ENCODE measurements at places on chromosomes 3 and 15.

GRCh38 chr3:157064402-157064801, 95.5 kb downstream of the CCNL1 start:
- DNase-seq, result no peak

- no peak for DNase-seq
These were observed 316.8 kb downstream of the CHST2 start for GRCh38 chr3:143436231-143436930.

GRCh38 chr15:76930831-76931396, 635 bp upstream of the RCN2 start:
- peak; percentile 53 for DNase-seq

- DNase-seq, result no peak
These were observed 90.4 kb downstream of the SUCLG2 start for GRCh38 chr3:67564008-67564407.

DNA sequence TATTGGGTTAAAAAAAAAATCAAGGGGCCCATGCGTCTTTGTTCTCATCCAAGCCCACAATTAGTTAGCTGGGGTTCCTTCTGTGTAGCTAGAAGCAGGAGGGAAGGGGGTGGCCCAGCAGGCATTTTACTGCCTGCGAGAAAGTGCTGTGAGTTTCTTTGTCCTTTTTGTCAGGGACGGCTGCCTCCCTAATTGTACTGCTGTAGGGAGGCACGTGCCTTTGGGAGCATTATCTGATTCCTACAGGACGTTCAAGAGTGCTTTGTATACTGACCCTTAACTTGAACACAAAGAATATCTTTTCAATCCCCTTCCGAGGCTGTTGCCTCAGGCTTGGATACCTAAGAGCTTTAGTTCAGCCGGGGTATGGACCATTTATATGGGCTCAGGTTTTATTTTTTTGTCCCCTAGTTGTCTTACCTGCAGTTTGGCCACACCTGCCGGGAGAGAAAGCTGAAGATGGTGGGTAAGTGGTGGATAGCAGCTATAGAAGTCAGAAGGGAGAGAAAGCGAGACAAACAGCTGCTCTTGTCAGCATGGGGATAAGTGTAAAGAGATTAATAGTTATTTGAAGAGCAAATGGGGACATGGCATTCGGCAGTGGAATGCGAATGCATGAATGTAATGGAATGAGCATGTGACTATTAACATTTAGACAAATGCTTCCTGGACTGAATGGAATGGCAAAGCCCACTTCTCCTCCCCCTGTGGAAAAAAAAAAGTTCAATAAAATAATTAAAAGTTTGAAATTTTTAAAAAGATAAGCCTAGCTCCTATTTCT, 175.2 kb downstream of the TP63 start:
- DNase-seq, result no peak

- DNase-seq, result no peak
These were observed 217.8 kb downstream of the NR1D2 start for GRCh38 chr3:24162929-24163328.

DNA sequence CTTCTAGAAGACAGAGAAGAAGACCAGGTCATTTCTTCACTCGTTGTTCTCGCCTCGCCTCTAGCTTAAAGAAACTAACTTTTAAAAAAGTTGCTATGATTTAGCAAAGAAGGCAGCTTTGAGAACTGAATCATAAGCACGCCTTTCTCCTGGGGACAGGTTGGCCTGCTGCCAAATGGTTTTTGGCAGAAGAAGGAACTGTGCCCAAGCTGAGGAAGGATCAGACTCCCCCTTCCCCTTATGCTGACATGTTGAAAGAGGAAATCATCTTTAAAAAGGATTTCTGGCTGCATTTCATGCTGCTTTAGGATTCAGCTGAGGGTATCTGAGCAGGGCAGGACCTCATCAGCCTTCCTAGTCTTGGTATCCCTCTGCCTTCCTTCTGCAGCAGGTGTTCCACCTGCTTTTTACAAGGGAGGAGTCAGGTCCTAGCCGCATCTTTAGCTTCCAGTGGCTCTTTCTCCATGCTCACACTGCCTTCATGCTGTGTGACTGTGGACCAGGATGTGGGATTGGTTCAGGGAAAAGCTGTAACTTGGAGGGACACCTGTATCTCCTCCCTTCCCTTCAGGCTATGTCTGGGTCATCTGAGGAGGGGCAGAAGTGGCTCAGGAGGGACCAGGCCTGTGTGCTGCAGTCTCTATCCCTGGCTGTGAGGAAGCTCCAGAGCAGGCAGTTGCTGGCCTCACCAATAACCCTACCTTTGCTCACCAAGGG, 34.1 kb upstream of the HACD2 start:
- peak; percentile 54 for DNase-seq

DNA sequence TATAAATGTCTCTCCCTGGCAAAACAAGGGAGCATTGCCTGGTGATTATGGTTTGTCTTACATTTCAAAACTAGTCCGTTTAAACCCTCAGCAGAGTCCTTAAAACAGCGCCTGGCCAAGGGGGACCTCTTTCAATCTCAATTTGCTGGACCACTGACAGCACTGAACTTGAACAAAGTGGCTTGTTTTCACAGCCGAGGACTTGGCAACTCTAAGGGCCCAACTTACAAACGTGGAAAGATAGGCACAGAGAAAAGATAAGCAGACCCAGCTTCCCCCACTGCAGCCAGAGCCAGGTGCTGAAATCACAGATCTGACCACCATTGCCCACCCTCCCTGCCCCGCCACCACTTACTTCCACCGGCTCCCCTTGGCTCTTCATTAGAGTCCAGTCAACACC, 336.4 kb upstream of the ICE2 start:
- no peak for DNase-seq

DNA sequence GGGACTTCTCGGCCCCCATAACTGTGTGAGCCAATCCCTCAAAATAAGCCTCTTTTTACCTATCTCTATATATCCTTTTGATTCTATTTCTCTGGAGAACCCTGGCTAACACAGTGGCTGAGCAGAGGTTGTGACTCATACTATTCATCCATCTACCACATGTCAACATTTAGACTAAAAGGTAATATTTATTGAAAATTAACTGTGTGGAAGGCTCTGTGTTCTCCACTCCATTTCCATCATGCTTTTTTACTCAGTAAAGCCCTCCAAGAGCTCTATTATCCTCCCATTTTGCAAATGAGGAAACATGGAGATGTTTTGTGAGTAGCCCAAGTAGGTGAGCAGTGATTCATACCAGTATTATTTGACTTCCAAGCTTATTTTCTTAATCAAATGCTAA, 217.9 kb upstream of the DCBLD2 start:
- no peak for DNase-seq

GRCh38 chr15:63490345-63491034, 13.9 kb upstream of the USP3 start:
- no peak for DNase-seq

GRCh38 chr3:13079051-13079450, 5.8 kb upstream of the IQSEC1 start:
- DNase-seq, result no peak

DNA sequence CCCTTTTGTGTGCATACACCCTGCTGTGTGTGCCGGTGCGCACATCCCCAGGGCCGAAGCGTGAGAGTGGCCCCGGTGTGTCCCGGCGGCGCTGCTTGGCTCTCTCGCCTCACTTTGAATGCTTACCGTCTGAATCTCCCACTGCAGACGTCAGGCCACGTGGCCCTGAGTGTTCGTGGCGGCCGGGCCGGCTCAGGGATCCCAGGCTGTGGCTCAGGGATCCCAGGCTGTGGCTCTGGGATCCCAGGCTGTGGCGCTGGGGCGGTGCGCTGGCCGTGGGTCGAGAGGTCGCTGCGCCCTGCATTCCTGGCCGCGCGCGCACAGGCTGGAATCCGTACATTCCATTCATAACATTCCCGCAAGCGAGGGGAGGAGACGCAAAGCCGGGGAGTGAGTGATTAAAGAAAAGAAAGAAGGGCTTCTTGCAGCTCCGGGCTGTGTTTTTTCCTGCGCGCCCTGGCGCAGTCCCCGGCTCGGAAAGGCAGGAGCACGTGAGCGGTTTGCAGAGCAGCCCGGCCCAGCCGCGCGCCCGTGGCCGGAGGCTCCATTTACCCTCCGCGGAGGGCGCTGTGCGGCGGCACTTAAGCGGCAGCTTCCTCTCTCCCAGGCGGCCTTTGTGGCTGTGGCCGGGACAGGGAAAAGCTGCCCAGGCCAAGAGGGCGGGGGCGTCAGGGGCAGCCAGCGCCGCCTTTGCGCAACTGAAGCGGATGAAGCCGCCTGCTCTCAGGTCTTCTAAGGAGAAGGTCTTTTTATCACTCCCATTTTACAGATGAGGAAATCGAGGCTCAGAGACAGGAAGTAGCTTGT, 87.0 kb upstream of the ALDH1L1 start:
- DNase-seq, result no peak

- no peak for DNase-seq
These were observed 48.6 kb upstream of the LINGO1 start for GRCh38 chr15:77681362-77681761.

GRCh38 chr3:109920749-109921148, 583.4 kb upstream of the DPPA4 start:
- DNase-seq, result no peak

DNA sequence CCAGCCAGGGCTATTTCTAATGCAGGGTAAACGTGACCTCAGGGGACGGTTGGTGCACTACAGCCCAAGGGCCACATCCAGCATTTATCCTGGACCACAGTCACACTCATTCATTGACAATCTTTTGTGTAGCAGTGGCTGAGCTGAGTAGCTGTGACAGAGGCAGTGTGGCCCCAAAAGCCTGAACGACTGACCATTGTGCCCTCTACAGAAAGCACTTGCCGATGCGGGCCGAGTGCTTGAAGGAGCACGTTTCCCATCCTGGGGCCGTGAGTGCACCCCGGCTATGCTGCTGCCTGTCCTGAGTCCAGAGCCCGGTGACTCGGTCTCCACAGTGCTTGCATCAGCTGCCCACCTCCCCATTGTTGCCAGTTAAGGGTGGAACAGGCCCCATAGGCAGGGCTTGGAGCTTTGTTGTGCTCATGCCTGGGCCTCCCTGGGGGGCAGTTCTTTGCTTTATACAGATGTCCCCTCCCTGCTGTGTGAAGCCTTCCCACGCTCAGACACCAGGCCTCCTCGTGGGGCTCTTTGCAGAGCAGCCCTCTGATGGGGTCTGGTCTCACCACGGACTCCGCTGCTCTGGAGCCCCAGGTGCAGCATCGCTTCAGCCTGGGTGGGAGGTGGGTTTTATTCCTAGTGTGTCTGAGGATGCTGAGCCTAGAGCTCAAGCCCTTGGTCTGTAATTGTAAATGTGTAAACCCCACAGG, 13.0 kb upstream of the SNRPA1 start:
- no peak for DNase-seq

GRCh38 chr3:154029926-154030325, 91.3 kb upstream of the ARHGEF26 start:
- DNase-seq, result no peak

- no peak for DNase-seq
These were observed 123.7 kb downstream of the MTHFS start for GRCh38 chr15:79773128-79773527.

- no peak for DNase-seq
These were observed 31.2 kb downstream of the ADGRG7 start for GRCh38 chr3:100640633-100641032.

DNA sequence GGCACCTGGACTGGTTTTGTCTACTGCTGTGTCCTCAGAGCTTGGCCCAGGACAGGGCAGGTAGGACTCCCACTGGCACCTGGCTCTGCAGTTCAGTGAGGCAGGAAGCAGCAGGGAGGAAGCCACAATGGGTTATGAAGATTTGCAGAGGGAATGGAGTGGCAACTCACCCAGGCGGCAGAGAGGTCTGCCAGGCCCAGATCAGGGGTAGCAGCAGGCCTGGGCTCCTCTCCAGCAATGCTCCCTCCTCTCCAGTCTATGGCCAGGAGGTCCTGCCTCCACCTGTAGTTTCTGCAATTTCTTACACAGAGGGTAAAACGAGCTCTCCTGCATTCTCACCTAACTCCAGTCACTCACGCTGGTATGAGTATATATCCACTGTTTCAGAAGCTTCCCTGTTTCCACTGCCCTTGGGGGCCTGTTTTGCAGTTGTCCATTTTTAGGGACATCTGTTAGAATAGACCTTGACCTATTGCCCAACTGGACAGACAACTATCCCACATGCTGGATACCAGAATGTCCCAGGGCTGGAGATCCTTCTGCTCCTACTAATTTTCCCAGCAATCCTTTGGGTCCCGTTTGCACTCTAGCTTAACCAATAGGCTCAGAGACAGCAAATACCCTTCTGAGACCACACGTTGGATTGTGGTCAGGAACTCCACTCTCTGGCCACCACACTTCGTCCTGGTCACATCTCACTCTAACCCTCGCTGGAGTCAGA, 35.2 kb downstream of the HMCES start:
- no peak for DNase-seq

DNA sequence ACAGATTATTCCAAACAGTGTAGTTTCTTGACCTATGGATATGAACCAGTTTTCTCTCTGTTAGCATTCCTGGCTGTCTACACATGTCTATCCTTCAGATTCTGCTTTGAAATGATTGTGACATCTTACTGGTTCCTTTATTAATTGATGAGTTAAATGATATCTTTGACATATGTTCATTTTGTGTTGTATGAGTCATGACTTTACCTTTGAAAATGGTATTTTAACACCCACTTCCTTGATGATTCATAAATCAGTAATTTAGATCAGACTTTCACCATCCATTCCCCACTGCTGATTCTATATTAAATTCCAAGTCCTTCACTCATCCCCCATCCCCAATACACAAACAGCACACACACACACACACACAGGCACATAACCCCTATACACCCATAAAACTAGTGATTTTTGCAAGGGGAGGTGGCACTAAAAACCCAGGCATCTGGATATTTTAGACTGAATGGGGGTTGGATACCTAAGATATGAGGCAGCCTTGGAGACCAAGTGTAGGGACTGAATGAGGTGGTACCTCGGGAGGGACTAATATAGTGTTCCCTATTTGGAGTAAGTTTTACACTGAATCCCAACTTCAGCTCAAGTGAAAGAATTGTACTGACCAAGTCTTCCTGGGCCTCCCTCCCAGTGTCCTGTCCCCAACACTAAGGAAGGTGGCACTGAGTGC, 9.7 kb downstream of the CCK start:
- DNase-seq, result no peak

GRCh38 chr15:88636050-88636449, 2.8 kb upstream of the ISG20 start:
- no peak for DNase-seq

DNA sequence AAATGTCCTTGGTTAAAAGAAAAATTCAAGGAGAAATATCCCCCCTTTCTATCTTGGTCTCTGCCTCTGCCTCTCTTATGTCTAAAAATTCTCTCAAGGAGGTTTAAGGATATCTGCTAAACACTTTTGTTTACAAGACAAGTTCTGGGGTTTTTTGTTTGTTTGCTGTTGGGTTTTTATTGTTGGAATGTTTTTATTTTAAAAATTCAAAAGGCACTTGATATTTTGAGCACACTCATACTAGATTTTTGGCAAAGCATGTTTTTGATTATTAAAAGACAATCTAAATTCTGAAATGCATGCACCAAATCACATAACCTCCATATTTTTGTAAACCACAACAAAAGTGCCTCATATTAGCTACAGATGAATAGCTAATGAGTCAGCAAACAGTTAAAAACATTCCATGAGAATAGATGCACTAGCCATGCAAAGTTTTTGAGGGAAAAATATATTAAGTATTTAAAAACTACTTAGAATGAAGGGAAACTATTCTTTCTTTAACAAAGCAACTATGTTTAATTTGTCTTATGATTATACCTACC, 84.6 kb downstream of the ZBTB20 start:
- DNase-seq, result no peak

- DNase-seq, result no peak
These were observed 100.5 kb upstream of the NECTIN3 start for GRCh38 chr3:110971010-110971601.

Data from KG1 (cell line).